Hematopoietic multipotent progenitor cell treated with erythropoietin and hydrocortisone succinate and interleukin-3 and kit ligand, for 6 days (in vitro differentiated cells): ENCODE measurements at places on chromosomes 4 and X.

DNA sequence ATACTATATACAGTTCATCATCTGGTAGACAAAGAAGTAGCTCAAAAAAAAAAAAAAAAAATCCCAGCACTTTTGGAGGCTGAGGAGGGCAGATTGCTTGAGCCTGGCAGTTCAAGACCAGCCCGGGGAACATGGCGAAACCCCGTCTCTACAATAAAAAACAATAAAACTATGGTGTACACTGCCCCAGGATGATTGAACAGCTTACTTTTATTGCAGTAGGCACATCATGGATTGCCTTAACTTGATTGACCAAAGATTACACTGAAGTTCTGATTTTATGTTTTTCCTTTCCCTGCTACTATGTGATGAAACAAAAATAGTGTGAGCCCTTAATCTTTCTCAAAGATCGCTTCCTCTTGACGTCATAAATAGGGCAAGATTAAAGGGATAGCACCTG lies 60.6 kb downstream of the SNX25 start:
- DNase-seq, result no peak

- DNase-seq, result no peak
These were observed 146.2 kb upstream of the BCOR start for GRCh38 chrX:40243755-40244515.

DNA sequence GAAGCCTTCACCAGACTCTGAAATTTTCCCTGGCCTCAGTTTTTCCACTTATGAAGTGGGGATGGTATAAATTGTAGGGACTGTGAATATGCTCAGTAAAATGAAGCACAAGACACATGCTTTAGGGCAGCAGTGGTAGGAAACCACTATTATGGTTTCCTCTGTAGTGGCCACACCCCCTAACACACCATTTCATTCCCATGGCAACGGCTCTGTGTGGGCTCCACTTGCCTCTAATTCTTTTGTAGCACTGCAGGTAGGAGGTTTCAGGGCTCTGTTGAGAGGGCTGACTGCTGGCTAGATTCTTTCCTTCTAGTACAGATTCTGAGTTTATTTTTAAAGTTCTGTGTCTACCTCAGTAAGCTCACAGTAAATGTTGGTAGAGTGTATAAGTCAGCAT lies 3.5 kb upstream of the VMA21 start:
- DNase-seq, result peak; percentile 62

- DNase-seq, result peak; percentile 70
These were observed 43.2 kb downstream of the SLC9A6 start for GRCh38 chrX:136028383-136028984.

GRCh38 chr4:174579421-174579820 lies 57.1 kb upstream of the HPGD start:
- DNase-seq, result no peak

GRCh38 chr4:165299399-165300060 lies 27.9 kb upstream of the MSMO1 start:
- DNase-seq, result peak; percentile 38

DNA sequence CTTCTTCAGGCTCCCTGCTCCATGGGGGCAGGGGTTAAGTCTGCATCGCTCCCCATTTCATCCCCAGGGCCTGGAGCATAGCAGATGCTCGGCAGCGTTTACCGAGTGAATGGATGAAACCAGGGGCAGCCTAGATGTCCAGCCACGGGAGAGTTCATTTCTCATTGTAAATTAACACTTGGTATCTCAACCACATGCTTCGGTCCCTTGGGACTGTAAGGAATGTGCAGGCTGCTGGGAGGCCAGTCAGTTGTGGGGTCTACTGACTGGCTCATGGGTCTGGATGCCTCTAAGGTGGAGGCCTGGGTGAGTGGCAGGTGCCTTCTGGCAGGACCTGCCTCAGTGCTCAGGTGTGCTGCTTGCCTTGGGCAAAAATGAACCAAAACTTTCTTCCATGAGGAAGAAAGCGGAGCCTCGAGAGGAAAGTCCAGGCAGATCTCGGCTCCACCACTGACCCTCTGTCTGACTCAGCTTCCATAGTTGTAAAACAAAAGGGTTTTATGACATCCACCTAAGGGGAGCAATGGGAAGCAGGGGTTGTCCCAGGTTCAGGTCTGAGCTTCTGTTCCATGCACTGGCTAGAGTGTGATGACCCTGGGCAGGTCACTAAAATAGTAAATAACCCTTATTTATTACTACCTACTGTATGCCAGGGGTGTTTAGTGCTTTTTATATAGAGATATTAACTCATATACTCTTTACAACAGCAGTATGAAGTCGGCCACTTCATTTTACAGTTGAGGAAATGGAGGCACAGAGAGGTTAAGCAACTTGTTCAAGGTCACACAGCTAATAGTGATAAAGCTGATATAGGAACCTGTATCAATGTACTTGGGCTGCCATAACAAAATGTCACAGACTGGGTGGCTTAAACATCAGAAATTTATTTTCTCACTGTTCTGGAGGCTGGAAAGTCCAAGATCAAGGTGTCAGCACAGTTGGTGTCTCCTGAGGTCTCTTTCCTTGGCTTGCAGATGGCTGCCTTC lies 144.3 kb upstream of the STX18 start:
- DNase-seq, result no peak

DNA sequence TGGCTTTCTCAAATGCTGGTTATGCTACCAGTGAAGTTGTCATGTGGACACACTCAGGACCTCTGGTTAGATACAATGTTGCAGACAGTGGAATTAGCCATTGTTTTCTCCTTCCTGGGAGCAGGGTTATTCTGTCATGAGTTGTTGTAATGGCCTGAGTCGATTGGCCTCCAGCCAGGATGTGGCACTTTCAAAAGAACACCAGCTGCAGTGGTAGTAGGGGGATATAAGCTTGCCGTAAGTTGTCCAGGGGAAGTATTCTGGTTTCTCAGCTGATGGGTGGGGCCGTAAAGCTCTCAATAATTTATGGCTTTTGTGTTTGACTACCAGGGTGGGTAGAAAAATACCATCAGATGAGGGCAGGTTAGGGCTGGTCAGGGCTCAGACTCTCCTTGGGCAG lies 697.5 kb upstream of the GNPDA2 start:
- no peak for DNase-seq

- no peak for DNase-seq
These were observed 110.7 kb downstream of the GNL3L start for GRCh38 chrX:54640736-54641135.
